ENCODE measurements at places on chromosomes 12 and 14. TPM values are rescaled to one million over a fixed set of nuclear protein-coding genes. Genes with fewer than 3 reads are reported as not detected.

DNA sequence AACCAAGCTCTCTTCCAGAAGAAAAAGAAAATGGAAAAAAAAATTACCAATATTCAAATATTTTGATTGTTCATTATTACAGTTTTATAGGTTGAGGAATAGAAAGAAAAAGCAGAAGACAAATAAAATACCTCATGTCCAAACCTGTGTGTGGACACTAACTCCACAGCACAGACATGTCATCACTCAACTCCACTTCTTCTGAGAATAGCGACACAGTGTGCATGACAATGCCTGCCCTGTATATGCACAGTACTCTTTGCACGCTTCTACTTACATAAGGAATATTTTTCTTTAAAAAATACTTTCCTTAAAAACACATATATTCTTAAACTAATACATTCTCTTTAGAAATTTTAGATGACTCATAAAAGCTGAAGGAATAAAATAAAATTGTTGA is 81.1 kb downstream of the HMGA2 start:
- no peak for DNase-seq
- no peaks in the 10 kb centered on the region for H3K27me3 ChIP-seq
- H3K36me3 ChIP-seq, result peaks cover 14% of the 10 kb centered on the region
- H3K4me3 ChIP-seq, result no peak overlapping the region
- H3K27ac ChIP-seq, result no peak overlapping the region

FOXM1 gene
- total RNA-seq, result 147 TPM

DNA sequence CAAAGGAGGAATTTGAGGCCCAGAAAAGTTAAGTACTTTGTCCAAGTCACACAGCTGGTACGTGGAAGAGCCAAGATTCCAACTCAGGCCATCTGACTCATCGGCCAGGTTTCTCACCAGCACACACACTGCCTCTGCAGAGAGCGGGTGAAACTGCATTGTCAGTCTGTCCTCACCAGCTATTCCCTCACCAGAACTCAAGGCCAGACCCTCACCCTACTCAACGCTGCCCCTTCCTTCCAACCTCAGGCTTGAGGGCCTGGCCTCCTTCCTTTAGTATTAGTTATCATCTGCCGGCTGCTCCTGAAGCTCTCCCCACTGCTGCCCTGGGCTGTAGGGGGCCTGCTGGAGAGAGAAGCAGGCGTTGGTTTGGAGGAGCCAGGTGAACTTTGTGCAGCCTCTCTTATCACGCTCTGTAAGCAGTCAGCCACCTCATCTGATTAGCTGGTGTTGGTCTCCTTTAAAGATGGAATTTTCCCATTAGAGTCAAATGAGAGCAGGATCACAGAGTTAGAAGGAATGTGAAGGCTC is 16.6 kb upstream of the PLEK2 start:
- H3K4me1 ChIP-seq, result peaks cover 15% of the 10 kb centered on the region
- no peaks in the 10 kb centered on the region for H3K36me3 ChIP-seq
- no peaks in the 10 kb centered on the region for H3K27me3 ChIP-seq
- no peak for DNase-seq
- H3K27ac ChIP-seq, result no peak overlapping the region

DNA sequence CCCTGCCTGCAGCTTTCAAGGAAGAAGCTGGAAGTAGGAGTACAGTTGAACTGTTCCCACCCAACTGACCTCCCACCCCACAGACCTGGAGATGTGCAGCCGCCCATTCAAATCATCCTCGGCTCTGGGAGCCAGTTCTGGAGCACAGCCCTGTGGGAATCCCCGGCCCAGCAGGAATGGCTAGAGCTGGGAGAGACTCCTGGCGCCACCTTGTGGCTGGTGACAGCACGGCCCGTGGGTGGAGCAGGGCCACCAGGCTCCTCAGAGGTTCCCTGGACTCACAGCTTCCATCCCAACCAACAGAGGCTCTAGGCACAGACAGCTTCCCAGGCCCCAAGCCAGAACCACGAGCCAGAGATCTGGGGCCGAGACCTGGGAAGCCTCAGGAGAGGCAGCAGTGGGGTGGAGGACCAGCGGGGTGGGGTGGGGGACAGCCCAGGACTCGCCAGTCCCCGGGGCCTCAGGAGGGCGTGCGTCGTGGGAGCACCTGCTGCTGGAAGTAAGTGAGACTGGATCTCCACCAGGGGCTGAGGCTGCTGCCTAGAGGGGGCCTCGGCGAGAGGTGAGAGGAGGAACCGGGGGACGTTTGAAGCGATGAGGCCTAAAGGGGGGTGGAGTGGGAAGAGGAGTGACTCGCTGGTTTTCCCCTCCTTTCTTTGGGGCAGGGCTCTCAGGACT is 43.4 kb downstream of the RNF34 start:
- H3K27me3 ChIP-seq, result no peaks in the 10 kb centered on the region
- H3K4me3 ChIP-seq, result peak overlapping the region; percentile 44
- H3K27ac ChIP-seq, result no peak overlapping the region

DNA sequence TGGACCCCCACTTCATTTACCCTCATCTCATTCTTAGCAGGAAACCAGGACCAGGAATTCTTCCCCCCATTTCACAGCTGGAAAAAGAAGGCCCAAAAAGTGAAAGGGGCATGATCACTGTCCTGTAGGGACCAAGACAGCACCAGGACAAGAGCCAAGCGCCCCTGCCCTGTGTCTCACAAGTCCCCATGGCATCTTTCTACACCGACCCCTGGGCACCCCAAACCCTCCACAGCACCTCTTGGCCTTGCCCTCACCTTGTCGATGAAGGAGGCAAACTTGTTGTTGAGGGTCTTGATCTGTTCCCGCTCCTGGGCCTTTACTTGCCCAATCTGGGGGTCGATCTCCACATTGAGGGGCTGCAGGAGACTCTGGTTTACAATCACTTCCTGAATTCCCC is 710 bp downstream of the KRT76 start:
- DNase-seq, result no peak
- no peaks in the 10 kb centered on the region for H3K4me1 ChIP-seq
- no peak overlapping the region for H3K27ac ChIP-seq
- no peaks in the 10 kb centered on the region for H3K36me3 ChIP-seq

ESR2 gene
- total RNA-seq, result 0.20 TPM

DNA sequence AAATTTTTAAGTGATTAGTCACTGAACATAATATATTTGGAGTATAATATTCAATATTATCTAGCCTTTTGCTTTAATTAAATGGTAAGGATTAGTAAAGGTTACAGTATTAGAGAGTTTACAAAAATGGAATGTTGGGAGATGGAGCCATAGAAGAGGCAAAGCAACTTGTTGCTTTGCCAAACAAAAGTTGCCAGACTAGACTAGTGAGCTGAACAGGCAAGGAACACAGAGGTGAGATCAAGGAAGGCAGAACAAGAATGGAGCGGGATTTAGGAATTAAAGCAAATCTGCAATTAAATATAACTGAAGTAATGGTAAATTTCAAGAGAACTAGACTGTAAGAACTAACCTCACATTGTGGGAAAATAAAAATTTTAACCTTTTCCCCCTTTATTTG is 5.1 kb downstream of the ARF6 start:
- no peak overlapping the region for H3K4me3 ChIP-seq
- H3K27me3 ChIP-seq, result no peaks in the 10 kb centered on the region
- H3K27ac ChIP-seq, result no peak overlapping the region
- DNase-seq, result no peak

DNA sequence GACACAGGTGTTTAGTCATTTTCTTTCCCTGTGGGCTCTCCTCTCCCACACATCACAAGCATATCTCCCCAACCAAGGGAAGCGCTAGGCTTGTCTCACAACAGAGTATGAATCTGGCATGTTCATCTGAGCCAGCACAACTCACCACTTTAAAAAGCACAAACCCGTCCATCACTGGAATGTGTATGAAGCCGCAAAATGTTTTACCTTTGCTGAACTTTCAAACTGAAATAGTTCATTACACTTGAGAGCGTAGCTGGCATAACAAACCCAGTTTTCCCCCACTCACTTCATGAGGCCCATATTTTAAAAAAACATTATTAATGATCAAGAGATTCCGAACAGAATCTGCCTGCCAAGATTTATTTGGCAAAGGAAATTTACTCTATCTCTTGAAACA is 15.8 kb downstream of the NID2 start:
- peaks cover 25% of the 10 kb centered on the region for H3K4me1 ChIP-seq
- no peak for DNase-seq
- peaks cover 3% of the 10 kb centered on the region for H3K36me3 ChIP-seq
- no peak overlapping the region for H3K27ac ChIP-seq
- H3K27me3 ChIP-seq, result no peaks in the 10 kb centered on the region

DNA sequence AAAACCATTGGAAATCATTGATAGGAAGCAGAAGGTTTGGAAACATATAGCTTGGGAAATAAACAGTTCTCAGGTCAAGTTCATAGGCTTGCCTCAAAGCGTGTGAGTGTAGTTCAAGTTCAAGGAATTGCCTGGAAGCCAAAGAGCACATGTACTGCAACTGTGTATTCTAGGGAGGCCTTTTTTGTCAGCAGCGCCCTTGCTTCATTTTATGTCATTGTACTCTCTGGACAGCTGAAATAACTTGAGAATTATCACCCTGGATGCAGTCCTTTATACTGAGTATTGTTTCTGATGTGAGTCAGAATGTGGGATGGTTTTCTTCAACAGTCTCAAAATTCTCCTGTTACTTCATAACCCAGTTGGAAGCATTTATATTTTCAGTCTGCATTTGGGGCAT is 16.0 kb upstream of the EVL start:
- peaks cover 16% of the 10 kb centered on the region for H3K4me1 ChIP-seq
- no peaks in the 10 kb centered on the region for H3K27me3 ChIP-seq
- no peak overlapping the region for H3K27ac ChIP-seq
- DNase-seq, result no peak
- H3K4me3 ChIP-seq, result no peak overlapping the region

DNA sequence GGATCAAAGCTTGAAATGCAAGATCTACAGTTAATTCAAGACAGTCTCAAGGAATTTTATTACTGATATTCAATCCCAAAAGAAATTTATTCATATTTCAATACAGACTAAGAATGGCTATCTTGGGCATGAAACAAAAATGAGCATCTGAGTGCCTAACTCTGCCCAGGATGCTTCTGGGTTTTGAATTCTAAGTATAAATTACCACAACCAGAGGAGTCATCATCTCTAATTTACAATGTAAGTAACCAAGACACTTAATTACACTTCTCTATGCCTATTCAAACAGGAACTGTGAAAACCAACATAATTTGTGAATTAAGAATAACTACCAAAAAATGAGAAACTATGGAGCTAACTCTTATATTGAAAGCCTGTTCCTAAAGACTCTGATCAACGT is 14.1 kb downstream of the OSBPL8 start:
- H3K36me3 ChIP-seq, result peaks cover 2% of the 10 kb centered on the region
- H3K27ac ChIP-seq, result no peak overlapping the region
- peaks cover 51% of the 10 kb centered on the region for H3K4me1 ChIP-seq

GRCh38 chr14:99754141-99755067 is 38.8 kb upstream of the EML1 start:
- DNase-seq, result no peak
- H3K27me3 ChIP-seq, result no peaks in the 10 kb centered on the region
- no peak overlapping the region for H3K27ac ChIP-seq
- peaks cover 48% of the 10 kb centered on the region for H3K4me1 ChIP-seq
- H3K4me3 ChIP-seq, result no peak overlapping the region

KCNK13 gene
- total RNA-seq, result not detected

SELPLG gene
- 0.51 TPM for total RNA-seq

All from neural crest cell (in vitro differentiated cells).